ENCODE measurements at places on chromosomes 1 and 21.

DNA sequence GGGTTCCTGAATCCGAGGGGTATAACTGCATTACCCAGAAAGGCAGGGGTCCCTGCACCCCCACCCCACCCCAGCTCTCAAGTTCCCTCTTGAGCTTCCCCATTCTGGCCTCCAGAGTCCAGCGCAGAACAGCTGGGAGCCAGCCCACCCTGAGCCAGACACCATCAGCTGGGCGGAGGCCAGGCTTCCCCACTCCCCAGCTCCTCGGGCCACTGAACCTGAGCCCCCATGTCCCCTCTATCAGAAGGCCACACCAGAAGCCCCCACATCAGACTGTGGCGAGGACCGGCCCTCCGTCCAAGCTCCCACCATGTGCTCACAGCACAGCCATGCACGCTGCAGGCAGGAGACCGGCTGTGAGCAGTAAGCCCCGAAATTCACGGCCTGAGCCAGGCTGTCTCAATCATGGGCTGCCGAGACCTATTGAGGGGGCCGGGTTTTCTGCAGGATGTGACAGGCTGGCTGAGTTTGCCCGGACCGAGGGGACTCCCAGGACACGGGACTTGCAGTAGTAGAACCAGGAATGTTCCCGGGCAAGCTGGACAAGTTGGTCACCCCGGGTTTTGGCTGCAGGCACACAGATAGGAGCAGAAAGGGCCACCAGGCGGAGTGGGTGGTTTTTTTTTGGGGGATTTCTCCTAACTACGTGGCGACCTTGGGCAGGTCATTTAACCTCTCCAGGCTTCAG is 25.5 kb upstream of the TNFRSF1B start:
- no peak for DNase-seq

- peak; percentile 58 for DNase-seq
Observed at GRCh38 chr1:40385437-40386358, 12.2 kb downstream of the SMAP2 start.

DNA sequence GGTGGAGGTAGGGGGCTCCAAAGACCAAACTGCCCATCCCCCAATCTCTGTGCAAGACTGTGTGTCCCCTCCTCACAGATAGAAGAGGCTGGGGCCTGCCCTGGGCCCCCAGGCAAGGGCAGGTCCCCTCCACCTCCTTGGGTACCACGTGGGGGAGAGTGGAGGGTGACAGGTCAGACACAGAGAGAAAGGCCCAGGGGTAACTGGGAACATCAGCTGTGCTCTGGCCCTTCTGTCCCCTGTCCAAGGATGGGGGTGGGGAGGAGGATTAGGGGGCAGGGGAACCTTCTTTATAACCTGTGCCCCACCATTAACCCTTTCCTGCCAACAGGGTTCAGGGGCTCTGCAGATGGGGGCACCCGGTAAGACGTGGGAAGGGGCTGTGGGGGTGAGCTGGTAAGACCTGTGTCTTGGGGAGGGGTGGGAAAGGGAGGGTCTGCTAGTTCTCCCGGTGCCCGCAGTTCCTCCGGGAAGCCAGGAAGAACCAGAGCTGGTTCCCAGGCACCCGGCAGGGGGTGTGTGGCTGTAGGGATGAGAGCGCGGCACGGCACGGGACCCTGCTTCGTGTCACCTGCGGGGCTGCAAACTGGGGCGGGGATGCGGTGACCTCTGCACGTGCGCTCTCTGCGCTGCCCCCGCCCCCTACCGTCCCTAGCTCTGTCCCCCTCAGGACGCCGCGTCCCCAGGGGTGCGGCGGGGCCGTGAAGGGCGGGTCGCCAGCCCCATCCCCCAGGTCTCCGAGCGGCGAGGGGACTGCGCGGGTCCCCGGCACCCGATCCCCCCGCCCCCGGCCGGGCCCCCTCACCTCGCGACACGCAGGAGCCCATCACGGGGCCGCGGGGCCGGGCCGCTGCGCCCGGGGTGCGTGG is 601 bp downstream of the FAM131C start:
- DNase-seq: no peak

DNA sequence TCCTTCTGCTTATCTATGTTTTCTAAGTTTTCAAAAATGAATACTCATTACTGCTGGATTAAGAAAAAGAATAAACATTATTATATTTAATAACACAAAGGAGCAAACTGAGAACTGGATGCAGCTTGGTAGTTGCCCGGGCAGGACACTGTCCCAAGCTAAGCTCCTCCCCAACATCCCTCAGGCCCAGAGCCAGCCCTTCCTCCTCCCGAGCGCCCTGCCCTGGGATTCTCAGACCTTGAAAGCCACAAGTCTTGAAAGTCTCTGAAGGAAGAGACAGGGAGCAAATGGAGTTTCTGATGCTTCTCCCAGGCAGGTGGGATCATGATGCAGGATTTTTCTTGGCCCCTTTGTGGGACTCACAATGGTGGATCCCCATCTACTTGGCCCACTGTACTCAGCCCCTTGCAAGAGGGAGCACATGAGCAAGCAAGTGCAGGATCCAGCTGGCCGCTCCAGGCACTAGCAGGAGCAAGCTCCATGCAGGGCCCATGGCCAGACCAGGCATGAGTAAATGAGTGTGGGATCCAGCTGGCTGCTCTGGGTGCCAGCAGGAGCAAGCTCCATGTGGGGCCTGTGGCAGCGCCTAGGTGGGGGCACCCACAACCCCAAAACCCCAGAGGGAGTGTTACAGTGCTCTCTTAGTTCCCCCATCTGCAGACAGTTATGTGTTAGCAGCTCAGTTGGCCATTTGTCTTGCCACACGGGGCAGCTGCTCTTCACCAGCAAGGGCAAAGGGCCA is 32.1 kb upstream of the RAB4A start:
- no peak for DNase-seq

DNA sequence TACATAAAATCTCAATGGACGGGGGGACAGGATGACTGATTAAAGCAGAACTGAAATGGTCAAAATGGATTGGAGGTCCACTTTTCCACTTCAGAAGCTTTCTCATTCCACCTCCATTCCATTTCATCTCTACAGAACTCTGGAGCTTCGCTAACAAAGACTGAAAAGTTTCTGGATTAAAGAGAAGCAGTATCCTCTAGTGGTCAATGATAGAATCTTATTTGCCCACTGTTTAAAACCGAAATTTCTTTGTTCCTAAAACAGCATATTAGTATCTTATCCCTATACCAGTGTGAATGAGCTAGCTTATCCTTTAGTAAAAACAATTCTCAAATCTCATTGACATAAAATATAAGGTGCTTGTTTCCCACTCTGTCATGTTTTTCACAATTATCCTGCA is 890.6 kb downstream of the KCNT2 start:
- DNase-seq: no peak

GRCh38 chr1:31703431-31704270 is at the start of gene COL16A1:
Gene COL16A1, minus strand, starts transcription at chr1:31704017. Its CDS starts 1,824 bp downstream, at chr1:31702193.
- DNase-seq: no peak

GRCh38 chr1:248871837-248872401 is 13.0 kb upstream of the ZNF692 start:
- DNase-seq: no peak

- no peak for DNase-seq
Observed at GRCh38 chr1:204126386-204126785, 25.5 kb downstream of the ETNK2 start.
